ENCODE measurements at places on chromosomes 16 and 17.

GRCh38 chr17:42056635-42057034 lies 6.2 kb upstream of the C17orf113 start:
- no peak for DNase-seq

DNA sequence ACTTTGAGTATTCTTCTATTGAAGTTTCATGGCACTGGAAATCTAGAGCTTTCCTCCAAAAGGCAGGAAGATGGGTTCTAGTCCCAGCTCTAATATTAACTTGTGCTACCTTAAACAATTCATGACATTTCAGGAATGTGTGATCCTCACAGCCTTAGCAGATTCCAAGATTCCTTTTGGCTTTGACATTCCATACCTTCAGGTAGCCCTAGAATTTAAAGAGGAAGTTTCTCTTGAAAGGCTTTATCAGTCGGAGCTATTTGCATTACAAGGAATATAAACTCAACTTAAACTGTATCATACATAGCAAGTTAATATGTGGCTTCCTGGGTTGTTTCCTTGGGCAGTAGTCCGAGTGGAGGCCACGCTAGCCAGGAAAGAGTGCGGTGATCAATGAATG lies 330.0 kb downstream of the SHISA9 start:
- DNase-seq: no peak

DNA sequence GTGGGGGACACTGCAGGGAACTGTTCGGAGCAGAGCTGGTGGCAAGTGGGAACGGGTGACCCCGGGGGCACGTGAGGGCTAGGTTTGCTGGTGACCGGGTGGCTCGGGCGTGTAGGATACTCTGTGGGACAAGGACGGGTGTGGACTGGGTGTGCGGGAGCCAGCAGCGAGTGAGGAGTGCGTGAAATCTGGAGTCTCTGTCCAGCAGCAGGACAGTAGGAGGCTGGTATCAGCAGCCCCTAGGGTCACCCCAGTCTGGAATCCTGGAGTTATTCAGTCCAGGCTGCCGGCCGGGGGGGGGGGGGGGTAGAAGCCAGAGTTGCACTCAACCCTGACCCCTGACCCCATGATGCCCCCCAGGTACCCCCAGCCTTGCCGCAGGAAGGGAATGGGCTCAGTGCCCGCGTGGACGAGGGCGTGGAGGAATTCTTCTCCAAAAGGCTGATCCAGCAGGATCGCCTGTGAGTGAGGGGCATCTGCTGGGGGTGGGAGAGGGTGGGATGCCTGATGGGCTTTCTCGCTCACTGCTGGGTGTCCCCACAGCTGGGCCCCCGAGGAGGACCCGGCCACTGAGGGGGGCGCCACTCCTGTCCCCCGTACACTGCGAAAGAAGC lies 6.2 kb downstream of the ACD start:
- no peak for DNase-seq

- DNase-seq: no peak
Measured at GRCh38 chr16:17397499-17397891, 73.3 kb downstream of the XYLT1 start.

DNA sequence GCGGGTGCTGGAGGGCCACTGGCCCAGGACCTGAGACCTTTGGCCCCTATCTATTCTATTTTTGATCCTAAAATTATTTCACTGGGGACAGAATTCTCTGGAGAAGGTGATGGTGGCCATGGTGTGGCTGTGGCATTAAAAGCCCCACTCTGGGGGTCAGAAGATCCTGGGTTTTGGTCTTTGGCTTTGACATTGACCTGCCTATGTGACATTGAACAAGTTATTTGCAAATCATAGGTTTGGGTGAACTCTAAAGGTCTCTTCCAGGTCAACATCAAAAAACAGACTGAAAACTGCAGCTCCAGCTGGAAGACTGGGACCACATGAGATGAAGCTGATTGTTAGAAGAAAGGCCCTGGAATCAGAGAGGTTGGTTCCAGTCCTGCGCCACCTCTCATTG lies 2.3 kb upstream of the CDH1 start:
- DNase-seq: no peak

- no peak for DNase-seq
Measured at GRCh38 chr17:48484850-48485249, 46.0 kb downstream of the HOXB1 start.

DNA sequence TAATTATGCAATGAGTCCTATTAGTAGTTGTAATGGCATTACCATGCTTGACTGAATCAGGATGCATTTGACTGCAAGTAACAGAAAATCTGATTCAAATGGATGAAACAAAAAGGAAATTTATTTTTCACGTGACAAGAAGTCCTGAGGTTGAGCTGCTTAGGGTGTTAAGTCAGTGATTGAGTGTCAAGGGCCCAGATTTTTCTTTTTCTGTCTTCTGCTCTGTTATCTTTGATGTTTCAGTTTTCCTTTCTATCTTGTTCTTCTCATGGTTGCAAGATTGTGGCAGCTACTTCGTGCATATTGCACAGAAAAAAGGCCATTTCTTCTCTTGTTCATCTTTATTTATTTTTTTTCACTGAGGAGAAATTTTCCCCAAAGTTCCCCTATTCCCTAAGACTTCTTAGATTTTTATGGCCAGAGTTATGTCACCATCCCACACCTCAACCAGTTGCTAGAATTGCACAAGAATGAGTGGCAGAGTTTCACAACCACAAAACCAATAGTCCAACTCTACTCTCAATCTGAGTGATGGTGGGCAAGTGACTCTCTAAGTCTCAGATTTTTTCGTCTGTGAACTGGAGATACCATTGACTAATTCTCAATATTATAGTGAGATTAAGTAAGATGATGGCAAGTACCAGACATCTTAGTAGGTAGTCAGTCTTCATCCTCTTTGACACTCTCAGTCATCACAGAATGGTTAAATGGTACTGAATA lies 15.7 kb upstream of the GPR139 start:
- DNase-seq: no peak

GRCh38 chr17:74569020-74570003 lies 2.0 kb upstream of the CD300H start:
- DNase-seq: no peak

- DNase-seq: no peak
Measured at GRCh38 chr16:83839561-83839960, 31.8 kb downstream of the HSBP1 start.

GRCh38 chr17:60832151-60832585 lies 154.5 kb downstream of the BCAS3 start:
- DNase-seq: no peak

DNA sequence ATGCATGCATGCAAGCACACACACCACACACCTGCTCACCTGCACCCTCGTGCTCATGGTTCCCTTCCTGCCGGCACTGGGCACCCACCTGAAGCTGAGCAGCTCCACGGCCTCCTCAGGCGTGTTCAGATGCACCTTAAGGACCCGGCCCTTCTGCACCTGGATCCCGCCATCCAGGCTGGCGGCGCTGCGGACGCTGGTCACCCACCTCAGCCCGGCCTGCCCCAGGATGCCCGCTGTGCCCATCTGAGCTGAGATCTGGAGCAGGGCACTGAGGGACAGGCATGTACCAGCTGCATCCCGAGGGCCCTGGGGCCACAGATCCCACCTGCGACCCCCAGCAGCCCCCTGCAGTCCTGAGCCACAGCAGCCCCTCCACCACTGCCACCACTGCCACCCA lies 110.0 kb downstream of the LITAF start:
- DNase-seq: no peak

GRCh38 chr16:1981398-1981836 lies at the start of gene NOXO1:
TSS of gene NOXO1 (minus strand) at chr16:1981469. CDS start at chr16:1981179, 290 bp downstream.
- DNase-seq: no peak

- DNase-seq: no peak
Measured at GRCh38 chr17:50354198-50354597, 8.3 kb downstream of the XYLT2 start.

DNA sequence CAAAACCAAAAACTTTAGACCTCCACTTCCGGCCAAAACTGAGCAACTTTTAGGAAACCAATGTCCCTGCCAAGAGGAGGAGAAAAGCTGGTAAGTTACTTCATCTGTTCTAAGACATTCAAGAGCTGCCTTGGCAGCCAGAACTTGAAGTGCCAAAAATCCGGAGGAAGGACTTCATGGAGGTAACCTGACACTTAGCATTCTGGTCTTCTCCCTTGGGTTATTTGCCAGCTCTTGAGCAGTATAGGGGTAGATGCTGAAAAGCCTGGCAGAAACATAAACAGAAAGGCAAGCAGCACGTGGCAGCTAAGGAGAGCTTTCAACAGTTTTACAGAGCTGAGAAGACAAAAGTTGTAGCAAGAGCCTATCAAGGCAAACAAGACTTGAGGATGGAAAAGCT lies 53.2 kb downstream of the CDYL2 start:
- no peak for DNase-seq

- DNase-seq: no peak
Measured at GRCh38 chr16:7614021-7614795, 281.6 kb downstream of the RBFOX1 start.

DNA sequence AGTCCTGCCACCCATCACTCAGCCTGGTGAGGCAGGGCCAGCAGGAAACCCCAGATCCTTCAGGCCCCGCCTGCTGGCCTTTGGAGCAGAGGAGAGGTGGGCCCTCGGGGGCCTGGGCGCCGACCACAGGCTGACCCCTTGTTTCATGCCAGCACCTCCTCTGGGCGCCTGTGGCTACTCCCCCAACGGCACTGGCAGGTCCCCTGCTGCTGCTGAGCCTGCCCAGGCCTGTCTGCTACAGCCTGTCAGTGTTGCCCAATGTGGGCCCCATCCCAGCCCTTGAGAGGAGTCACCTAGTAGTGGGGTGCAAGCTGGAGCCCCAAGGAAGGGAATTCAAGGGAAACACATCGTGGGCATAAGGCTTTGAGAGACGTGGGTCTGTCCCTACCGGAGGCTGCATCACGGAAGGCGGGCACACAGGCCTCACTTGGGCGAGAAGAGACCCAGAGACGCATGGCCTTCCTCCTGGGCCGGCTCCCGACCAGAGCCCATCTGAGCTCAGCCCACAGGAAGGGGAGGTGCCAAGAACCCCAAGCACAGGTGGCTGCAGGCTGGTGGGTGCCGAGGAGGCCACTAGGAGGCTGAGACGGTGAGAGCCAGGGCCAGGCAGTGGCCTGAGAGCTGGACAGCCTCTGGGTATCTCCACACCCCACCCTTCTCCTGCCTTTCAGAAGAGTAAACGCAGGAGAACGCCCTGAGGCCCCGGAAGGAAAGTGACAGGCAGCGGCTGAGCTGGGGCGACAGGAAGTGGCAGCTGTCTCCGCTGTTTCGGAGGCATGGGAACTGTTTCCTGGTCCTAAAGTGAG lies 8.0 kb upstream of the FASN start:
- DNase-seq: peak; percentile 77

DNA sequence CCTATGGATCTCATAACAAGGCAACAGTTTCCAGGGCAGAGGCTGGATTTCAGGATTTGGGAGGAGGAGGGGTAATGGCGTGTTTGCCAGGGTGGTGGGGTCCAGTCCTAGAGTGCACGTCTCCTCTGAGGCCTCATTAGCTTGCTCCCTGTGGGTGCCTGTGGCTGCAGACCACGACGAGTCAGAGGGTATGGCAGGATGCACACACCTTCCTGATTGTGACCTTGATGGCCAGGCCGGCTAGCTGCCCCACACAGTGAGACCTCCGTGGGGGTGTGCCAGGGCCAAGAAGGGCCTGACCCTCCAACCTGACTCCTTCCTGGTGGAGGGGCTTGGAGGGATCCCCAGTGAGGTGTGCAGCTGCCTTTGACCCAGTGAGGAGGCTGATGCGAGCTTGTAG lies 4.0 kb upstream of the SMTNL2 start:
- DNase-seq: no peak

GRCh38 chr17:64491994-64492393 lies 4.9 kb downstream of the POLG2 start:
- no peak for DNase-seq

DNA sequence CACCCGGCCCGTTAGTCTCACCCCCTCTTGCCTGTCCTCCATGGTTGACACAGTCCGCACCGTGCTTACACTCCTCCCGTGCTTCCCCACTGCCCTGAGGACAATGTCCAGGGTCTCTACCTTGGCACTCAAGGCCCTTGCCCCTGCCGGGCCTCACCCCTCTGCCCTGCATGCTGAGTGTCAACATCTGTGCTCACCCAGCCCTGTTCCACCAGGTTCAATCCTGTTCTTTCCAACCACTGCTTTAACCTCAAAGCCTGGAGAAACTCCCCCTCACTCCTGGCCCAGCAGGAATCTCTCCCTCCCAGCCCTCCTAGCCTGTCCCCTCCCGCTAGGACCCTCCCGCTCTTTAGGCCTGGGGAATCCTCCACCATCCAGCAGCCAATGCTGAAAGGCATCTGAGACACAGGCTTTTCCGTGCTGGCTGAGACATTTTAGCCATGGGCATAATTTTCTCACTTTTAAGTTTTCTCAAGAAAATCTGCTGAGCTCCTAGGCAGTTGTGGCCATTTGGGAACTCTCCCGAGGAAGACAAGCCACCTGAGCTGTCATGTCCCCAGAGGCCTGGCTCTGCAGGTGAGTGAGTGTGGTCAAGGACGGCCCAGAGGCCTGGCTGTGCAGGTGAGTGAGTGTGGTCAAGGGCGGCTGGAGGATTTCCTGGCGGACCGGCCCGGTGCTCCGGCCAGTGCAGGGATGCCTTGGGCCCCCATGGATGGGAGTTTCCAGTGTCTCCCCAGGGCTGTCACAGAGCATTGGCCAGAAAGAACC lies 10.8 kb upstream of the P2RX1 start:
- DNase-seq: no peak

DNA sequence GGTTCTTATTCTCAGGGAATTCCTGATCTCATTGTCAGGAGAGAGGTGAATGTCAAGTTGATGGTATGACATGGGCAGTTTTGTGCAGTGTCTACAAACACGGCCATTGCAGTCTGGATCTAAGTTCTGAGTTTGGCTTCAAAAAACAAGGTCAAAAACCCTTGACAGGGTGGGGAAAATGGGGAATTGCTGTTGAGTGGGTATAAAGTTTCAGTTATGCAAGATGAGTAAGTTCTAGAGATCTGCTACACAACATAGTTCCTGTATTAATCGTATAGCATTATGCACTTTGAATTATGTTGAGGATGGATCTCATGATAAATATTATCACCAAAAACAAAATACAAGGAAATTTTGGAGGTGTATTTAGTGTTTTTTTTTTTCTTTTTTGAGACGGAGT lies 36.6 kb upstream of the CARMIL2 start:
- DNase-seq: no peak

GRCh38 chr16:19130852-19131824 lies 17.4 kb downstream of the ITPRIPL2 start:
- no peak for DNase-seq

DNA sequence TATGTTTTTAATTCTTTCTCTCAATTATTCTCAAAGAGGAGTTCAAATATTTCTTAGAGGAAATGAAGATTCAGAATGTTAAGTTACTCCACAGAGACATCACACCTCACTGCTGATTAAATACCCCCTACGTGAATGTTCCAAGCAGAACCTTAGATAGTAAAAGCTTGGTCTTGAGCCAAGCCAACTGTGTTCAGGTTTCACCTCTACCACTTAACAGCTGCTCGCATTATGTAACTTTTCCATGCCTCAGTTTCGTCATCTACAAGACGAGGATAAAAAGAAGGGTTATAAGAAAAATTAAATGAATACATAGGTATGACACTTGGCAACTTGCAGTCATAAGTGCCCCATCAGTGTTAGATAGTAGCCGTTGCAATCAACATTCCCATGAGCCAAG lies 356.2 kb downstream of the RBFOX1 start:
- no peak for DNase-seq
